Vagina (tissue), 2 donors: ENCODE measurements at places on chromosomes 12 and 14. TPM values are rescaled to one million over a fixed set of nuclear protein-coding genes. Genes with fewer than 3 reads are reported as not detected.

GRCh38 chr14:32246751-32247150 is 43.7 kb upstream of the RNU6-8 start:
- no peak for DNase-seq

- DNase-seq = peak; percentile 90
Observed at GRCh38 chr12:131132118-131132892, 178.6 kb downstream of the ADGRD1 start.

DNA sequence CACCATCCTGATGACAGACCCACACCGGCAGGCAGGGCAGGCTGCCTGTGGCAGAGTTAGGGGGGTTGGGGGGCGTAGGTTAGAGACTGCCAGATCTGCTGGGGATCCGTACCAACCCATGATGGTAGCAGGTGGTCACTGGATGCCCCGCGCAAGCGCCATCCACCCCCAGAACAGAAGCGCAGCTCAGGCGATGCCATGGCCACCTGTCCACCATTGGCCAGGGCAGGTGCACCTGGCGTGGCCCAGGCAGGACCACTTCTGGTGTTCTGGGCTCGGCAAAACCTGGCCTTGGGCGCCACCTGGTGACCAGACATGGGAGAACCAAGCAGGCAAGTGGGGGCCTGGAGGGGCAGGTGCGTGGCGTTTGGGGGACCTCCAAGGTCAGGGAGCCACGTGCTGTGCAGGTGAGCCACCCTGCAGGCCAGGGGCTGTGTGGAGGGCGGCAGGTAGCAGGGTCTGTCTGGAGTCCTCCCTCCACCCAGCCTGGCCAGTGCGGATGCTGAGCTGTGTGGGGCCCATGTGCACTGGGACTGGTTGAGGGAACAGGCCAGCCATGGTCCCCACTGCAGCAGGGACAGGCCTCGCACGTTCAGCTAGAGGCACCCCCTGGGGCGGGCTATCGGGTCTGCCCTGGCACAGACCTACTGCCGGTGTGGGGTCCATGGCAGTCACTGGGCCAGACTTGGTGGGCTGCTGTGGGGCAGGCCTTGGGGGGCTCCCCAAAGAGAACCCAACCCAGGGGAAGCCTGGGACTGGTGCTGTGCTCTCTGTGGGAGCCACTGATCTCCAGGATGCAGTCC is 15.6 kb downstream of the BAG5 start:
- DNase-seq = no peak

- DNase-seq = no peak
Observed at GRCh38 chr14:65962952-65963351, 523.2 kb upstream of the CCDC196 start.

- DNase-seq = no peak
Observed at GRCh38 chr12:63495974-63496373, 172.3 kb downstream of the DPY19L2 start.

- DNase-seq = no peak
Observed at GRCh38 chr14:59788176-59788575, 82.4 kb downstream of the RTN1 start.

GRCh38 chr14:22812744-22813143 is 2.5 kb downstream of the SLC7A7 start:
- DNase-seq = no peak

DNA sequence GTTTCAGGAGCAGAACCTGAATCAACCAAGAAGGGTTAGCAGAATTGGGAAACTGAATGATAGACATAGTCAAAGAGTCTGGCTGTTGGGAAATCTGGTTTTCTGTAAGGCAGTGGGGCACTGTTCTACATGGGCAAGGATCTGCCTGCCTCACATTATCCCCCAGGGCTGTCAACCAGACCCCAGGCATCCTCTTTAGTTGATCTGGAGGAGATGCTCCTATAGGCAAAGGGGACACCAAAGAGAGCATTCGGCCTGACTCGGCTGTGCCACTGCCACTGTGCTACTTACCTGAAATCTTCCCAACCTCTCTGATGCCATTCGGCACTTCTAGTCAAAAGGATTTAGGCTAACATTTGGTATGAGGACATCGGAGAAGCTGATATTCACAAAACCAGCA is 4.1 kb downstream of the ISCU start:
- no peak for DNase-seq

DNA sequence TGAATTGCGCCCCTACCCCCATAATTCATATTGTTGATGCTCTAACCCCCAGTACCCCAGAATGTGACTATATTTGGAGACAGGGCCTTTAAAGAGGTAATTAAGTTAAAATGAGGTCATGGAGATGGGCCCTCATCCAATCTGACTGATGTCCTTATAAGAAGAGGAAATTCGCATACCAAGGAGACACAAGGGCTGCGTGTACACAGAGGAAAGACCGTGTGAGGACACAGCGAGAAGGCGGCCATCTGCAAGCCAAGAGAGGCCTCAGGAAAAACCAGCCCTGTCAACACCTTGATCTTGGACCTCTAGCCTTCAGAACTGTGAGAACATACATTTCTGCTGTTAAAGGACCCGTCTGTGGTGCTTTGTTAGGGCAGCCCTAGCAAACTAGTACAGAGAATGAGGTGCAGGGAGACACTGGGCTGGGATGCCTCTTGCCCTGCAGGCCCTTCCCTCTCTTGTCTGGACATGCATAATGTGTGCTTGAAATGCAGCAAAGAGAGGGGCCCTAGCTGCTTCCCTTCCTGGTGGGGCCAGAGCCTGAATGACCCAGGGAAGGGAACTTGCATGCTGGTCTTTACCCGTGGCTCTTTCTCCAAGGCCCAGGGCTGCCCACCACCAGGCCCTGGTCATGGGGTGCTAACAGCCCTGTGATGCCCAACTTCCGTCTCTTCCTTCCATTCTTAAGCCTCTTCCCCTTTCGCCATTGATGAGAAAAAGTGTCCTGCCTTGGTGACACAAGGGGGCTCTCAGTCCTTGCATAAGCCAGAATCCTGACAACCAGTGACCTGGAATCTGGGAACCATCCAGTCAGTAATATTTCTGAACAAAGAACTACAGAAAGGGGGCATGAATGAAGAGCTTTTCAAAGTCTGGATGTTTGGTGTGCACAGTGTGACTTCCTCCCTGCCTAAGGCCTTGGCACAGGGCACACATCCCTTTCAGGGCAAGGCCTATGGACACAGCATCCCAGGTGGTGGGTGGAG is 50.0 kb upstream of the GPATCH2L start:
- no peak for DNase-seq

RNFT2 gene
- total RNA-seq = 6.4 TPM

CLEC1B gene
- not detected for total RNA-seq
